A549 treated with dexamethasone at 1 μM for 4 hours (cell line): ENCODE measurements at places on chromosomes 2 and 18. TPM values are rescaled to one million over a fixed set of nuclear protein-coding genes. Genes with fewer than 3 reads are reported as not detected.

The LYPD6B gene
- 0.07 TPM in 1 of 5 replicates, not detected in the others for total RNA-seq

The ALPI gene
- 0.02 to 0.05 TPM (median 0.04 TPM) in 3 of 5 replicates, not detected in the others for total RNA-seq

The AQP12B gene
- not detected in 5 replicates for total RNA-seq

The HMSD gene
- total RNA-seq: 0.03 to 1.2 TPM (median 0.67 TPM) in 3 of 5 replicates, not detected in the others

The ASAP2 gene
- 38.4 to 69.0 TPM (median 64.1 TPM) in 5 replicates for total RNA-seq

The TMEM37 gene
- total RNA-seq: 1.3 to 2.7 TPM (median 2.5 TPM) in 5 replicates

The EN1 gene
- total RNA-seq: 0.61 to 0.91 TPM (median 0.83 TPM) in 5 replicates

The MYCN gene
- total RNA-seq: 0.05 TPM in 1 of 5 replicates, not detected in the others

The AMER3 gene
- not detected in 5 replicates for total RNA-seq

The DSG4 gene
- total RNA-seq: not detected in 5 replicates

The ITGB6 gene
- total RNA-seq: 0.35 to 1.2 TPM (median 0.60 TPM) in 5 replicates

The TFPI gene
- total RNA-seq: 40.9 to 60.9 TPM (median 48.9 TPM) in 5 replicates

The ELOA2 gene
- not detected in 5 replicates for total RNA-seq

The PTH2R gene
- not detected in 5 replicates for total RNA-seq

The CMPK2 gene
- 0.36 to 0.98 TPM (median 0.69 TPM) in 5 replicates for total RNA-seq

The RSAD2 gene
- total RNA-seq: 0.12 to 0.27 TPM (median 0.18 TPM) in 5 replicates

The REG1B gene
- not detected in 5 replicates for total RNA-seq

The ABHD1 gene
- total RNA-seq: 0.50 to 1.8 TPM (median 1.5 TPM) in 5 replicates

The SLC30A3 gene
- total RNA-seq: 1.8 to 3.4 TPM (median 3.3 TPM) in 5 replicates

The CERKL gene
- total RNA-seq: 0.18 to 0.35 TPM (median 0.27 TPM) in 5 replicates

The SIX3 gene
- total RNA-seq: 2.0 to 3.7 TPM (median 3.3 TPM) in 5 replicates

The ALPG gene
- total RNA-seq: 0.37 to 0.74 TPM (median 0.49 TPM) in 5 replicates

The FEZ2 gene
- 38.5 to 50.1 TPM (median 41.9 TPM) in 5 replicates for total RNA-seq

The MATN3 gene
- total RNA-seq: 11.0 to 18.8 TPM (median 15.4 TPM) in 5 replicates

The SMAD2 gene
- total RNA-seq: 58.3 to 71.3 TPM (median 67.9 TPM) in 5 replicates

The CPS1 gene
- total RNA-seq: 12.6 to 20.9 TPM (median 17.3 TPM) in 5 replicates

The ANKRD29 gene
- total RNA-seq: 11.8 to 20.6 TPM (median 17.8 TPM) in 5 replicates

The WNT10A gene
- 0.05 to 0.08 TPM (median 0.06 TPM) in 5 replicates for total RNA-seq

The KATNAL2 gene
- 1.7 to 2.9 TPM (median 2.1 TPM) in 5 replicates for total RNA-seq

The CHRNG gene
- total RNA-seq: not detected in 5 replicates

The IMP4 gene
- total RNA-seq: 147 to 166 TPM (median 152 TPM) in 5 replicates

The XDH gene
- 0.83 to 1.6 TPM (median 1.1 TPM) in 5 replicates for total RNA-seq

The RFTN2 gene
- total RNA-seq: 0.01 to 0.08 TPM in 2 of 5 replicates, not detected in the others

The MORN2 gene
- total RNA-seq: 33.7 to 48.2 TPM (median 36.6 TPM) in 5 replicates

The ARHGAP25 gene
- total RNA-seq: 0.11 to 0.47 TPM (median 0.37 TPM) in 5 replicates

The SNED1 gene
- total RNA-seq: 0.62 to 1.4 TPM (median 1.00 TPM) in 5 replicates

The GKN1 gene
- 0.24 to 0.56 TPM (median 0.41 TPM) in 5 replicates for total RNA-seq

The MDH1B gene
- total RNA-seq: 1.3 to 1.9 TPM (median 1.7 TPM) in 5 replicates

The CAPN13 gene
- 0.06 to 0.22 TPM (median 0.12 TPM) in 4 of 5 replicates, not detected in the other for total RNA-seq

The CYTIP gene
- 0.04 to 0.25 TPM (median 0.05 TPM) in 3 of 5 replicates, not detected in the others for total RNA-seq

The WDR7 gene
- total RNA-seq: 2.7 to 4.4 TPM (median 4.0 TPM) in 5 replicates

The CFAP221 gene
- 0.16 to 0.47 TPM (median 0.33 TPM) in 5 replicates for total RNA-seq

The HOXD10 gene
- 4.1 to 6.7 TPM (median 5.3 TPM) in 5 replicates for total RNA-seq

The RAX gene
- total RNA-seq: not detected in 5 replicates

The CCDC74B gene
- total RNA-seq: 4.6 to 6.0 TPM (median 5.1 TPM) in 5 replicates

The PROKR1 gene
- 0.01 to 0.05 TPM (median 0.04 TPM) in 3 of 5 replicates, not detected in the others for total RNA-seq

The MXD1 gene
- 2.4 to 3.0 TPM (median 2.6 TPM) in 5 replicates for total RNA-seq

The DNAH6 gene
- 0.01 to 0.12 TPM (median 0.04 TPM) in 4 of 5 replicates, not detected in the other for total RNA-seq

The LRRC30 gene
- not detected in 5 replicates for total RNA-seq

The ABCB11 gene
- 0.02 to 0.08 TPM (median 0.06 TPM) in 5 replicates for total RNA-seq

The UGT1A4 gene
- total RNA-seq: 0.07 TPM in 1 of 5 replicates, not detected in the others

The CKAP2L gene
- 12.4 to 16.9 TPM (median 16.7 TPM) in 5 replicates for total RNA-seq

The CPLX4 gene
- not detected in 5 replicates for total RNA-seq
